ENCODE measurements at places on chromosomes 3 and 15. TPM values are rescaled to one million over a fixed set of nuclear protein-coding genes. Genes with fewer than 3 reads are reported as not detected.
A peak's percentile ranks its signal among the peaks of the same experiment; 100 is the strongest.

ERICH6 gene
- not detected for polyA plus RNA-seq

TM4SF18 gene
- not detected for polyA plus RNA-seq

UBAP1L gene
- 0.55 TPM for polyA plus RNA-seq

CASR gene
- polyA plus RNA-seq: not detected

FSIP1 gene
- polyA plus RNA-seq: 1.2 TPM

RTP1 gene
- polyA plus RNA-seq: not detected

COL6A5 gene
- polyA plus RNA-seq: not detected

GRCh38 chr3:28835249-28835648, 445.6 kb upstream of the RBMS3 start:
- no peak for DNase-seq

- no peak for DNase-seq
These were observed 99.3 kb upstream of the CHRNA7 start for GRCh38 chr15:31930967-31931366.

GRCh38 chr3:62128051-62128450, 245.3 kb downstream of the FEZF2 start:
- DNase-seq: no peak

- DNase-seq: no peak
These were observed 103.9 kb upstream of the BCL6 start for GRCh38 chr3:187849016-187849654.

DNA sequence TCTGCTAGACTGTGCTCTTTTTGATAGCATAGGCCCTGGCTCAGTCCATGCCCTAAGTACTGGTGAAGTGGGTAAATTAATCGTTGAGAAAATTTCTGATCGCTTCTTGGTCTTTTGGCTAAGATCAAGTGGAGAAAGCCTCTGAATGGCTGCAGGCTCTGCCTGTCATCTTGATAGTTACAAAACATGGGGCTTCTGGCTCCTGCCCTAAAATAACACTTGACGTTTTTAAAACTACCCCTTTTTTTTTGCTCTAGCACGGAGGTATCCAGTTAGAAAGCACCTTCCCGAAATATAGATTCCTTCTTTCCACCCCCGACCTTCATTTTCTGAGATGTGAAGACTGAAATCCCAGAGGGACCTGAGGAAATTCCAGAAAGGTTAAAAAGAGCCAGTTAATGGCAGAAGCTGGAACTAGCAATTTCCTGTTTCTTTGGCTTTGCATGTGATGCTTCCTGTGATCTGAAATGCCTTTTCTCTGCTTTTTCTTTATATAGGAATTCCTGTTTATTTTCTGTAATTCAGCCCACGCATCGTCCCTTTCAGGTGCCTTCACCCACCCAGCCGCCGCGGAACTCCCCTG, 799 bp upstream of the C2CD4B start:
- DNase-seq: no peak

- no peak for DNase-seq
These were observed 19.4 kb upstream of the MRPS22 start for GRCh38 chr3:139324456-139324855.

GRCh38 chr3:69204315-69204957, 82.0 kb upstream of the LMOD3 start:
- peak; percentile 57 for DNase-seq

GRCh38 chr15:89441295-89441812, 55.0 kb downstream of the RHCG start:
- DNase-seq: no peak
